CD4-positive, alpha-beta memory T cell (primary cell): ENCODE measurements at places on chromosomes 11 and 22. TPM values are rescaled to one million over a fixed set of nuclear protein-coding genes. Genes with fewer than 3 reads are reported as not detected.

DNA sequence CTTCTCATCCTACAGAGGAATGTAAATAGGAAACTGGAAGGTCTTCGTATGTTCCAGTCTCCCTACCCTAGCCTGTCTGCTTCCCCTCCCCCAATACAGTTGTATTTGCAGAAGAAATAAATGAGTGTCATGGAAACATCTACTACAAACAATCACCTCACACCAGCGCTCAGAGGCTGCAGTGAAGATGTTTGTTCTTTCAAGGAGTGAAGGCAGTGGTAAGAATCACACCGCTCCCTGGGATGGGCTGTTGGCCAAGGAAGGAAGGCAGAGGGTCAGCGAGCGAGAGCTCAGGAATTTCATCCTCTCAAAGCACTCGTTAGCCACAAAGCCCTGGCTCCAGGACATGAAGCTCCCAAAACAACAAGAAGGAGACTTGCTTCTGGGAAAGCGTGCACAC lies 1.1 kb upstream of the IGSF9B start:
- H3K4me1 ChIP-seq = peaks cover 29% of the 10 kb centered on the region
- H3K27me3 ChIP-seq = peaks cover 5% of the 10 kb centered on the region
- no peak overlapping the region for H3K4me3 ChIP-seq
- H3K36me3 ChIP-seq = no peaks in the 10 kb centered on the region
- H3K27ac ChIP-seq = no peak overlapping the region
- DNase-seq = no peak

DNA sequence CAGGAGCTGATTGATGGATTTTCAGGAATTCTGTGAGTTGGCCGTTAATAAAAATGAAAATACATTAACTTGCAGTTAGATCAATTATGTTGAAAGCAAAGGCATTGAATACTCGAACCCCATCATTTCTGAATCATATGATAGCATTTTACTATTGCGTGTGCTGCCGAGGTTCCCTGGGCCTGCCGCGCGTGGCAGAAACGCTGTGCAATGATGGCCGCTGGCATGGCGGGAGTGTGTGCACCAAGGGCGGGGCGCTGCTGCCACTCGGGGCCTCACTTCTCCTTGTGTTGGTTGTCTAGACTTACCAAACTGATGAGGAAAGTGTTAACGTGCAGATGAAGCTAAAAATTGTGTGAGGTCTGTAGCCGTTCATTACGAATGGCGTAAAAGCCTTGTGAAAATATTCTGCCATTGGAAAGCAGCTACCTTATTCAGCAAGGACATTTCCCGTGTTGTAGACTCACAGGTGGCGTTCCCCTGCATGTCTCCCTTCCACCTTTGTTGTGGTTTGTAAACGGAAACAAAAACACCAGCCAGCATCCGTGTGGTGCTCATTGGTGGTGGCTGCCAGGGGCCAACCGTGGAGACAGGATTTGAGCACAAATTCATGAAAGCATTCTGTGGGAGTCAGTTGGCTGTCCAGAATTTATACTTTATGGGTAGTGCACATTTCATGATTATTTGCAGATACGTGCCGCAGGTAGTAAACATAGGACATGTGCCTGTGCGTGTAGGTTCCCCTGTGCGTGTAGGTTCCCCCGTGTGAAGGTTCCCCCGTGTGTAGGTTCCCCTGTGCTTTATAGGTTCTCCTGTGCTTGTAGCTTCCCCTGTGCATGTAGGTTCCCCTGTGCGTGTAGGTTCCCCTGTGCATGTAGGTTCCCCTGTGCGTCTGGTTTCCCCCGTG lies 5.9 kb upstream of the GRAMD4 start:
- peaks cover 32% of the 10 kb centered on the region for H3K4me1 ChIP-seq
- H3K27me3 ChIP-seq = no peaks in the 10 kb centered on the region
- H3K36me3 ChIP-seq = no peaks in the 10 kb centered on the region
- DNase-seq = peak; percentile 90

DNA sequence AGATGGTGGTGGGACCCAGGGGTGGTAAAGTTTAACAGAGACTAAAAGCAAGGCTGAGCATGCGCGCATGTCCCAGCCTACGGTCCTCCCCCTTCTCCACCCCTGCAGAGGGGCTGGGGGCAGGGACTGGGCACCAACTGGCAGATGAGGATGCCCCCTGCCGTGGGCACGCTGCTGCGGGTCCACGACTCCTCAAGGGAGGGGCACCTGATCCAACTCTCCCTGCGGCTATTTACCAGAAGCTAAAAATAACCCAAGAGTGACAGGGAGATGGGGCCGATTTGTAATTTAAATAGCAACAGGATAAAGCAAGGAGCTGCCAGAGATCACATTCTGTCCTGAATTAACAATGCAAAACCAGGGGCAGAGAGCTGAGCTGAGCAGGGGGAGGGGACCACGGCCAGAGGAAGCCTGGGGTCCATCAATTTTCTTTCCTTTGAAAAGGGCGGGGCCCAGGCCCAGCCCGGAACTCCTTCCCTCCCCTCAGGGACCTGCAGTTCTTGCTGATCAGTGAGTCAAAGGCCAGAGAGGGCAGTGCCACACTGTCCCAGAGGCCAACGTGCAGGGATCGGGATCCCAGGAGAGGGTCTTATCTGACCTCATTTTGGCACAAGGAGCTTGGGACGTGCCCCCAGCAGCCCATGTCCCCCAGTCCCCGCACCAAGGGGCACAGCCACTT lies 8.1 kb upstream of the DGKZ start:
- DNase-seq = no peak
- no peaks in the 10 kb centered on the region for H3K27me3 ChIP-seq
- no peaks in the 10 kb centered on the region for H3K36me3 ChIP-seq
- H3K4me3 ChIP-seq = no peak overlapping the region

GRCh38 chr11:35486446-35486845 lies 39.0 kb downstream of the PAMR1 start:
- no peaks in the 10 kb centered on the region for H3K36me3 ChIP-seq
- no peak for DNase-seq
- peaks cover 15% of the 10 kb centered on the region for H3K27me3 ChIP-seq
- no peaks in the 10 kb centered on the region for H3K4me1 ChIP-seq
- H3K27ac ChIP-seq = no peak overlapping the region

Gene DDI1
- not detected for total RNA-seq

Gene DDIAS
- total RNA-seq = 0.86 TPM

Gene RAG1
- total RNA-seq = 0.73 TPM
